ENCODE measurements at places on chromosomes 6 and 20.
A peak's percentile ranks its signal among the peaks of the same experiment; 100 is the strongest.

- no peak for DNase-seq
These were observed 89.6 kb downstream of the BMP7 start for GRCh38 chr20:57176842-57177241.

DNA sequence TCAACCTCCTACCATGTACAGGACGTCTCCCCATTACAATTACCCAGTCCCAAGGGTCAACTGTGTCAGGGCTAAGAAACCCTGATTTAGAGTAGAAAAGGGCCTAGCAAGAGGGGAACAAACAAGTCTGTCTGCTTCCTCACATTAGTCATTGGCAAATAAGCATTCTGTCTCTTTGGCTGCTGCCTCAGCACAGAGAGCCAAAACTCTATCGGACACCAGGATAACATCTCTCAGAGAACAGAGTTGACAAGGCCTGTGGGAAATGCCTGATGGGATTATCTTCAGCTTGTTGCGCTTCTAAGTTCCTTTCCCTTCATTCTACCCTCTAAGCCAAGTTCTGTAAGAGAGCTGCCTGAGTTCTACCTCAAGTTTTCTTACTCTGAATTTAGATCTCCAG is 19.0 kb upstream of the VSX1 start:
- no peak for DNase-seq

DNA sequence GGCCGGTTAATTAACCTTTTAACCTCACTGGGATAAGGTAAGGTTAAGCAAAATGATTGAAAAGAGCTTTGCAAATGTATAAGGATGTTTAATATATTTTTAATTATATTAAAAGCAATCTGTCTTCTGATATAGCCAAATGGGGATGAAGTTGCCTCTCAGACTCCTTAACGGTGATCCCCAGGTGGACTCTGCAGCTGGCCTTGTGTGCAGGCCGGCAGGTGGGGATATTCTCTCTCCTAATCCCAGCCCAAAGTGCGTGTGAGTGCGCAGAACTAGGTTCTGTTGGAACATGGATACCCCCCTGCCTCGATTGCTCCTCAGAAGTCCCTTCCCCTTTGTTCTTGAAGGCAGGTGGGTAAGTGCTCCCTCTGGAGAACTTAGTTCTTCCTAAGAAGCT is 100.0 kb downstream of the NDUFAF5 start:
- no peak for DNase-seq

DNA sequence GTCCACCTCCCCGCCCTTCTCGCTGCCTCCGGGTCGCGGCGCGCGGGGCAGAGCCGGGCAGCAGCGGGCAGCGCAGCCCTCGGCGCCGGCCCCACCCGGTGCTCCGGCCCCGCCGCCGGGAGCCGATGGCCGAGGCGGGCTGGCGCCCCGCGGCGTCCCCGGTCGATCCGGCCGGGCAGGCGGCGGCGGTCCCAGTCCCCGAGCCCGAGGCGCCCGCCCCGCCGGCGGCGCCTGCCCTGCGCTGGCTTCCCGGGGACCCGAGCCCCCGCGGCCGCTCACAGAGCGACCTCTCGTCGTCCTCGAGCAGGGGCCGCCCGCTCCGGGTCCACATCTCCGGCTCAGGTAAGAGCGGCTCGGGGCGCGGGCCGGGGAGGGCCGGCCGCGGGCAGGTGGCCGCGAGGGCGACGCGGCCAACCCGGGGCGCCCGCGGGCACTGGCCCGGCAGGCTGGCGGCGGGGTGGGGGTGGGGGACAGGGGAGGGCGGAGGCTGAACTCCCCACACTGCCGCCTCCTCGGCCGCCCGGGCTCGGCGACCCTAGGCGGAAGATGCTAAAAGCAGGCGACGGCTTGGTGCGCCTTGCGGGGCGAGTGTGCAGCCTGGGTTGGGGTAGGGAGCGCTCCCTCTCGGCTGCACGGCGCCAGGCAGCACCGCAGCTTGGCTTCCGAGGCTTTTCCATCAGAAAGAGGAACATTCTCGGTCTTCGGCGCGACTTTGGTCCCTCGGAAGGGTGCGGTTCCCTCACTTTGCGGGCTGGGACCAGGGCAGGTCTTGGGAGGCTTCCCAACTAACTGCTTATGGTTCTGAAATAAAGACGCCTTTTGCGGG is 25.6 kb upstream of the FUCA2 start:
- DNase-seq: peak; percentile 61

DNA sequence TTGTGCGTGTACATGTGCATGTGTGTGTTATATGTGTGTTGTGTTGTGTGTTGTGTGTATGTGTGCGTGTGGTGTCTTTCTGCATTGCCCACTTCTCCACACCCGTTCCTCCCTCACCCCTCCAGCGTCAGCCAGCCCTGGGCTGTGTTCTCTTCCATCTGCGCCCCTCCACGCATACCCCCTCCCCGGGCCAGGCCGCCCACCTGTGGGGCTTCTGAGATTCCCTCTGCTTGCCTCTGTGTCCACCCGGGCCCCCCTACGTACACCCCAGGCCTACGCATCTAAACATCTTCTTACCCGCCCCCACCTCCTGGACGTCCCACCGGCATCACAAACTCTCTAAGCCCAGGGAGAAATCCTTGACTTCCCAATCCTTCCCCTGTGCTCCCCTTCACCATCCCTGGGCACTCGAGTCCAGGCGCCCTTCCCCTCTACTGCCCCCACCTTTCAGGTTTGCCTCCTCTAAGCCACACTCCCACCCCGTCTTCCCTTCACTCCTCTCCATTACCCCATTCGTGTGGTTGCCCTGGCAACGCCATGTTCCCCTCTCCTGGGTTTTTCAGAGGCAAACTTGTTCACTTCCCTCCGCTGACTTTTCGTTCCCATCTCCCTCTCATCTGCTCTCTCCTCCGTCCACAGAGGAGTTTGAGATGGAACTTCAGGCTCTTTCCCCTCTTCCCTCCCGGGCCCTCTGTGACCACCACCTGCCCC is 81.7 kb upstream of the NNAT start:
- DNase-seq: no peak

- no peak for DNase-seq
These were observed 451.8 kb downstream of the COL12A1 start for GRCh38 chr6:74753883-74754600.

- DNase-seq: peak; percentile 70
These were observed 39.2 kb downstream of the PLAGL2 start for GRCh38 chr20:32168184-32168910.

DNA sequence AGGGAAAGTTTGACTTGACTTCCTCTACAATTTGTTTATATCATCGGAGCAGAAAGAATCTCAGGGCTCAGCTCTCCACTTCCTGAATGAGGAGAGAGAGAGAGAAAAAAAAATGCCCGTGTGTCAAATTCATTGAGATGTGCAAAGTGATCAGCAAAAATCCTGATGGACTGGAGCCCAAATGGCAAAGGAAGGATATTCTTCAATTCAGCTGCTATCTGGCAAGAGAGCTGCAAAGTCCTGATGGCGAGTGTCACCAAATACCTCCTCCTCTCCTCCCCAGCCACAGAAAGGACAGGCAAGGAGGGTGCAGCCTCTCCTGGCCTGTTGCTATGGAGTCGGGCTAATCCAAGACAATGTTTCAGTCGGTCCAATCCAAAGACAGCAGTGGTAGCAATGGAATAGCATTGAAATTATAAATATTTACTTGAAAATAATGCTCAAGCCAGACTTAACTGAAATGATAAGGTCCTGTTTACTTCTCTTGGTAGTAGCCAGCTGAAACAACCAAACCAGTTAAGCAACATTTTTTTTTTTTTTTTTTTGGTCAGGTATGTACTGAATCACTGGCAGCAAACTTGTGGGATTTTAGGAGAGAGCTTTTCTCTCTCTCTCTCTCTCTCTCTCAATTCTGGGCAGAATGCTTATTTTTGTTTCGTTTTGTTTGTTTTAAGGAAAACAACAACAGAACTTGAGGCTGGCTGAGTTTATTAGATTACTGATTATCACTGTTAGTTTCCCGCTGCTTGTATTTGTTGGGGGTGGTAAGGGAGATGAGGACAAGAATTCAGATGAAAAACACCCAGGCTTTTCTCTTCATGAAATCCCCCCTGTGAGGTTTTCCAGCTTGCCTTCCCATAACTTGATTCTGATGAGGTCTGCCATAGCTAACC is 204.2 kb downstream of the BCAS1 start:
- peak; percentile 82 for DNase-seq

GRCh38 chr20:32505723-32506473 is 79.2 kb downstream of the NOL4L start:
- DNase-seq: no peak

DNA sequence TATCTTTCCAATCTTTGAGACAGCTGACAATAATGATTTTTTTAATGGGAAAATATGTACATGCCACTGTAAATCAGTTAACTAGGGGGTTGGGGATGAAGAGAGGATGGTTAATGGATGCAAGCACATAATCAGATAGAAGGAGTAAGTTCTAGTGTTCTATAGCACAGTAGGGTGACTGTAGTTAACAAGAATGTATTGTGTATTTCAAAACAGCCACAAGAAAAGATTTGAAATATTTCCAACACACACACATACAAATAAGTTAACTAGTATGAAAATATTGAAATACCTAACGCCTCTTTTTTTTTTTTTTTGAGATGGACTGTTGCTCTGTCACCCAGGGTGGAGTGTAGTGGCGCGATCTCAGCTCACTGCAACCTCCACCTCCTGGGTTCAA is 153.4 kb upstream of the SALL4 start:
- DNase-seq: no peak

GRCh38 chr6:54068694-54069093 is 42.5 kb upstream of the MLIP start:
- no peak for DNase-seq

GRCh38 chr6:99521633-99522151 is 6.5 kb upstream of the USP45 start:
- no peak for DNase-seq

GRCh38 chr6:11009353-11009752 is 34.8 kb downstream of the ELOVL2 start:
- DNase-seq: peak; percentile 4

DNA sequence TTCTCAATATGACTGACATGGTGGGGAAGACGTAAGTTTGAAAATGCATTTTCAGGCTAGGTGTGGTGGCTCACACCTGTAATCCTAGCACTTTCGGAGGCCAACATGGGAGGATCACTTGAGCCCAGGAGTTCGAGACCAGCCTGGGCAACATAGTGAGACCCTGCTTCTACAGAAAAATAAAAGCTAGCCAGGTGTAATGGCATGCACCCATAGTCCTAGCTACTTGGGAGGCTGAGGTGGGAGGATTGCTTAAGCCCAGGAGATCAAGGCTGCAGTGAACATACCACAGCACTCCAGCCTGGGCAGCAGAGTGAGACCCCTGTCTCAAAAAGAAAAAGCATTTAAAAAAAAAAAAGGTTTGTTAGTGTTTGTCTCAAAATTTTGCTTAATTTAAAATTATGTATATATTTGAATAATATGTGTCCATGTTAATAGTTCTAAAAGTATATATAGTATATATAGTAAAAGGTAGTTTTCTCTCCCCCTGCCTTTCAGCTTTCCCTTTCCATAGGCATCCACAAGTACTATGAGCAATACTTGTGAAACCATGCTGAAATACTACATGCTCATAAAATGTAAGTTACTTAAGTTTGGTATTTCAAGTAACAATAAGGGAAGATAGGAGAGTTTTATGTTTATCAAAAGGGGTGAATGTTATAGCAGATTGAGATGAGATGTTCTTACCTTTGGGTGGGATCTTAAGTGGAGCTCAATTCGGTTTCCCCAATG is 15.1 kb downstream of the PTPRA start:
- DNase-seq: no peak

DNA sequence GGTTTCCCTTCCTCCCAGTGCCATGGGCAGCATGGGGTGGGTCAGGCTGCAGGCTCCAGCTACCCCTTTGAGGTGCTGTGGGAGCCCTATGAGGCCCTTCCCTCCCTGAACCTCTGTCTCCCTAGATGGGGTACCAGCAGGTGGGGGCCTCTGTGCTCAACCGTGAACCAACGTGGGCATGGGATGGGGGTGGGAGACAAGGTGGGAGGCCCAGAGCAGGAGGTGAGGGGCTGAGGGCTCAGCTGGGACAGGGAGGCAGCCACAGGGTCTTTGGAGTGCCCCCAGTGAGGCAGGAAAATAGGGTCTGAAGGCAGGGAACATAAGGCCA is 33.3 kb downstream of the SUN5 start:
- peak; percentile 4 for DNase-seq

- no peak for DNase-seq
These were observed 416.0 kb downstream of the PLCB1 start for GRCh38 chr20:8547968-8548588.

GRCh38 chr6:18245642-18246041 is 18.7 kb downstream of the DEK start:
- peak; percentile 12 for DNase-seq

DNA sequence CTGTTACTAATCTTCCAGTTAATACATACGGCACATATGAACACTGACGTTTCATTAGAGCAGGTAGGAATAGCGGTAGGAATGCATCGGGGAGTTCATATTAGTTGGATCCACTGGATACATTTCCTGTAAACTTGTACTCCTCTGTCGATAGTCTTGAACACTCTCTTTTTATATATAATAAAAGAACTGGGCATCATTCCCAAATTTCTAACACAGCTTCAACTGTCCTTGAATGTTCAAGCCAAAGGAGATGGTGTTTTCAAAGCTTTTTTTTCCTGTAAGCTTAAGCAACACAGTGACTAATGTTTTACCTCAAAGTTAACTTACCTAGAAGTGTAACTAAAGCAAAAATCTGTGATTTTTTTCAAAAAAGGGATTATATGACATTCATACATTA is 195.3 kb downstream of the UTRN start:
- no peak for DNase-seq

DNA sequence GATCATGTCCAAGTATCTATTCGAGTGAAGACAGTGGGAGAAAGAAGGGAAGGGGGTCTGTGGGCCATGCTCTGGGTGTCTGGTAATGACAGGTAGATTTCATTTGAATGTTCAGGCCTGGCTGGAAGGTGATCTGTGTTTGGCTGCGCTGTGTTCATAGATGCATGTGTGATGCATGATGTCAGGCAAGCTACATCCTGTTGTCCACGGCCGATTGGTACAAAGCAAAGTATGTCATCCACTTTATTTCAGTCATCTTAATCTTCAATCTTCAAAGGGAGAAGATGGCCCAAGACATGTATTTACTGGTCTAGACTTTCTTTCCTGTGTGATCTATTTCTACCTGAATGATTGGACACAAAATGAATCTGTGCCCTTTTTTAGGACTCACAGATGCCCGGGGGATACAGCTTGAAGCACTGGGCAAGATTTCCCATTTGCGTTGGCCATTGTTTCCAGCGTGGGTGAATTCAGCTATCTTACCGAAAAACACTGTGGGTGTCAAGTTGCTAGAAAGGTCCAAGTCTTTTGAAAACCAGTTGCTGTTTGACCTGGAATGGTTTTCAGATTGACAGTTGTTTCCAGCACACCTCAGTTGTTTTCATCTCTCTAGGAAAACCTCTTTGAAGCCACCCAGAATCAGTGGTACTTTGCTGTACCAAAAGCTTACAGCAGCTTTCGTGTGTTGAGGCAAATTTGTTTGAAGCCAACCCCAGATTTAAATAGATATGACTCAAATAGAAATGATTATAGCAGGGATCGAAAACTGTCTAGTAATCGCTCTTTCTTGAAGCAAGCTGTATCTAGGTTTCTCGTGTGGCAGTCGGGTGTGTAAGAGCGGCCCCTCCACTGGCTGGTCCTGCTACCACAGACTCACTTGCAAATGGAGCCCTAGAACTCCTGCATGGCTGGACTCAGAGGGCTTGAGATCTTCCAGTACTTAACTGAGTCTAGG is 27.2 kb downstream of the DUSP22 start:
- DNase-seq: no peak

GRCh38 chr6:132362442-132363185 is 38.7 kb downstream of the MOXD1 start:
- peak; percentile 53 for DNase-seq

GRCh38 chr6:137494281-137494987 is at the start of gene OLIG3:
Gene OLIG3 (minus strand): TSS chr6:137494394. CDS start chr6:137494170, 224 bp downstream.
- DNase-seq: no peak
